ENCODE measurements at places on chromosomes 6 and 20.

DNA sequence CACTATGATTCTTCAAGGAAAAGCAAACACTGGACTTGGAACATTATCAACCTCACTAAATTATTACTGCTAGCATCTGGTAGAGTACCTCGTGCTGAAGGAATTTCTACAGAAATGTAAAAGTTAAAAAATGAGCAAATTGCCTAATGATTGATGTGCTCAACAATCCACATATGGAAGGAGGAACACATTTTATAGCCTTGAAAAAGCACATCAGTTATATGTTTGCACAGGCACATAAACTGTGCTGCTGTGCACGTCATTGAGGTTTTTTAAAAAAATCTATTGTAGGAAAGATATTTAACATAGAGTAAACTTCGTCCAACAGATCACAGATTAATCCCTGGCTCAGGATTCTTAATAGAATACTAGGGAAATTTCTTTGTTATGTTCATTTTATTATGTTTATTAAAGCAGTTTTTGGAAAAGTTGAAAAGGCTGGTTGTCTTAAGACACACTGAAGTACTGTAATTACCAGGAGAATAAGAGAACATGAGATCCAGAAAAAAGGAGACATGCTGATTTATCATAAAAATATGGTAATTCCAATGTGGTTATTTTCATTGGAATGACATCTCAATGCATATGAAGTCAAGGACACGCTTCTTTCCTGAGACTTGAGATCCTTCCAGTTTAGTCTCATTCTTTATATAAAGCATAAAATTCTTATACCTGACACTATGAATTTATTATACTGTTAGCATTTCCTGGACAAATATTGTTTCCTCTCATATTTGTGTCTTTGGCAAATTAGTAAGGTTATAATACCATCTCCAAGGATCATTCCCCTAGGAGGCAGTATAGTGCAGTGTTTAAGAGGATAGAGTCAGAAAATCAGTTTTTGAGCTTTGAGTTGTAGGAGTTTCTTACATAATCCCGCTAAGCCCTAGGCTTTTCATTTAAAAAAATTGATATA lies 511.1 kb downstream of the TENT5A start:
- no peak for DNase-seq
- no peak overlapping the region for H3K27ac ChIP-seq
- H3K4me3 ChIP-seq: no peak overlapping the region
- H3K36me3 ChIP-seq: no peaks in the 10 kb centered on the region
- no peaks in the 10 kb centered on the region for H3K4me1 ChIP-seq
- H3K27me3 ChIP-seq: no peaks in the 10 kb centered on the region

DNA sequence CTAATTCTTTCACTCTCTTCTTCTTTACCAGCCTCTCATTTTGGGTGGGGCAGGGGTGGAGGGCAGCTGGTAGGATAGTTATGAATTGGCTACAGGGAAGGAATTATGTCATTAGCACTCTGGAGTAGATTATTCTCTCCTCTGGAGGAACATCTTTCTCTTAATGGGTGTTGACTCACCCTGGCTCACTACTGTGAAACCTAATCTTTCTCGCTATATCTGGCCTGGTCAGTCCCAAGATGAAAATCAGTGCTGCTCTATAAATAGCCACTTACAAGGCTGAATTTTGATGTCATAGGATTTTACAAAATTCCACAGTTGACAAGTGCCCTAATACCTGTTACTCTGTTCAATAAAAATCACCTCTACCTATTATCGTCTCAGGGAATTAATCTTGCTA lies 151.3 kb downstream of the COL9A1 start:
- H3K36me3 ChIP-seq: no peaks in the 10 kb centered on the region
- H3K27ac ChIP-seq: no peak overlapping the region
- DNase-seq: no peak
- H3K27me3 ChIP-seq: no peaks in the 10 kb centered on the region

GRCh38 chr20:62347445-62347844 lies 19.7 kb downstream of the LAMA5 start:
- H3K36me3 ChIP-seq: peaks cover 3% of the 10 kb centered on the region
- H3K27me3 ChIP-seq: peaks cover 4% of the 10 kb centered on the region
- no peak overlapping the region for H3K27ac ChIP-seq
- H3K4me1 ChIP-seq: no peaks in the 10 kb centered on the region

DNA sequence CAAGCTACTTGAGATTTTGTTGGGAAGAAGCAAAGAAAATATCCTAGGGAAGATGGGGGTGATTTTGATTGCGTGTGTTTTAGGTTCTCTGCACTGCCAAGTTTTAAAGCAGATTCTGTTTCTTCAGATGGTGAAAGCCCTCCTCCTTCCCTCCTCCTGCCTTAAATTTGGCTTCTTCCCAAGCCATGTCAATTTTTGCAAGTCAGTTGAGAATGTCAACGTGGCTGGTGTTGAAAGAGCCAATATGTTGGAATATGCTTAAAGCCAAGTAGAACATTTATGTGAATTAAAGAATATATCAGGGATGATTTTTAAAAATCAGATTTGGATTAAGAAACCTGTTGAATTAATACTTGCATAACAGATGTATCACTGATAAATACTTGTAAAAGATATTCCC lies 270.8 kb downstream of the ARID1B start:
- H3K4me3 ChIP-seq: no peak overlapping the region
- peaks cover 2% of the 10 kb centered on the region for H3K36me3 ChIP-seq
- H3K27ac ChIP-seq: no peak overlapping the region
- DNase-seq: no peak
- H3K27me3 ChIP-seq: no peaks in the 10 kb centered on the region

DNA sequence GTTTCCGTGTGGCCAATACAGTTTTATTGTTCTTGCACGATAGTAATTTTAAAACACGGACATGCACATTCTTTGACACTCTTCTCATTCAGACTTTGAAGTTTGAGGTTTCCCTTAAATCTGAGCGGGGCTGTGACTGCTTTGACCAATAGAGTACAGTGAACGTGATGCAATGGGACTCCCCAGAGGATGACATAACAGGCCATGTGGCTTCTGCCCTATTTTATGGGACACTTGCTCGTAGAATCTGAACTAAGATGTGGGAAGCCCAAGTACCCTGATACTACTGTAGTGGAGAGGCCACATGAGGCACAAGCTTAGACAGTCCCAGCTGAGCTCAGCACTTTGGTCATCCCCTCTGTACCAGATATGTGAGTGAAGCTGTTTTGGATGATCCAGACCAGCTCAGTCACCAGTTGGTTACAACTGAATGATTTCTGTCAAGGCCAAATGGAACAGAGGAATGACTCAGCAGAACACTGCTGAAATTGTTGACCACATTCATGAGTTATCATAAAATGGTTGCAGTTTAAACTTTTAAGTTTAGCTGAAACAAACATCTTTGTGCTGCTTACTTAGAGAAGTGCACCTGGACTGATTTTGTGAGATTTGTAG lies 279.4 kb downstream of the RFPL4B start:
- no peak overlapping the region for H3K27ac ChIP-seq
- no peaks in the 10 kb centered on the region for H3K27me3 ChIP-seq
- DNase-seq: no peak
- H3K4me1 ChIP-seq: no peaks in the 10 kb centered on the region
- no peak overlapping the region for H3K4me3 ChIP-seq

- H3K4me1 ChIP-seq: no peaks in the 10 kb centered on the region
- H3K27me3 ChIP-seq: peaks cover 70% of the 10 kb centered on the region
- H3K4me3 ChIP-seq: no peak overlapping the region
- H3K27ac ChIP-seq: no peak overlapping the region
- no peak for DNase-seq
These were observed 45.8 kb upstream of the SLCO4A1 start for GRCh38 chr20:62596486-62596885.

GRCh38 chr6:167013067-167013466 lies 13.9 kb downstream of the CEP43 start:
- no peaks in the 10 kb centered on the region for H3K27me3 ChIP-seq
- peaks cover 17% of the 10 kb centered on the region for H3K36me3 ChIP-seq
- H3K27ac ChIP-seq: no peak overlapping the region
- no peak for DNase-seq
- H3K4me3 ChIP-seq: no peak overlapping the region
- H3K4me1 ChIP-seq: no peaks in the 10 kb centered on the region

- peaks cover 19% of the 10 kb centered on the region for H3K36me3 ChIP-seq
- no peaks in the 10 kb centered on the region for H3K27me3 ChIP-seq
- H3K27ac ChIP-seq: no peak overlapping the region
- no peaks in the 10 kb centered on the region for H3K4me1 ChIP-seq
These were observed 13.4 kb upstream of the TP53TG5 start for GRCh38 chr20:45391559-45391958.

DNA sequence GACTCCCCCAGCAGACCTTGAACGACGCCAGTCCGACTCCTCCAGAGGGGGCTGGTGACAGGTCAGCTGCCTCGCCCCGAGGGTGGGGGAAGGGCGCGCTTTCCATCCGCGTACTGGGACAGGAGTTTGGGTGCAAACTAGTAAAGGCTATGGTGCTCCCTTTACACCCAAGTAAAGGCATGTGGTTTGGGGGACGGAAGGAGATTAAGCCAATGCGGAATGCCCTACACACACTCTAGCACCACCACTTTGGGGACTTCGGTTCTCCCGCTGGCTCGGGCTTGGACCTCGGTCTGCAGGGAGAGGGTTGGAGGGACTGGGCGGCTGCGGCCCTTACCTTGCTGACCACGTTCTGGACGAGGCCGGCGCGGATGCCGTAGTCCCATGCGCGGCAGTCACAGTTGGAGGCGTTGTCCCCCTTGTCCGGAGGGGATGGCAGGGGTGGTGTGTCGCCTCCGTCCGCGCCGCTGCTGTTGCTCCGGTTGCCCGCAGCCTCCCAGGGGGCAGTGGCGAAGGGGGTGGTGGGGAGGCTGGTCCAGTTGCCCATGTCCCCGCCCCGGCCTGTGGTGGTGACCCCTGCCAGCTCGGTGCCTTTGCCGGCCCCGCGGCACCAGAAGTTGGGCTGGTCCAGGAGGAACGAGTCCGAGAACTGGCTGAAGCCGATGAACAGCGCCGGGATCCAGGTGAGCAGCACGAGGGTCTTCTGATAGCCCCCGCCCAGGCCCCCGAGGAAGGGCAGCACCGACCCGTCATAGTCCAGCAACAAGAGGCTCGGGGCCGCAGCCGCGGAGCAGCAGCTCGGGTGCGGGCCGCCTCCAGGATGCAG lies 1.1 kb downstream of the SLC22A23 start:
- peaks cover 26% of the 10 kb centered on the region for H3K27me3 ChIP-seq
- H3K27ac ChIP-seq: no peak overlapping the region
- DNase-seq: peak; percentile 26
- no peak overlapping the region for H3K4me3 ChIP-seq

DNA sequence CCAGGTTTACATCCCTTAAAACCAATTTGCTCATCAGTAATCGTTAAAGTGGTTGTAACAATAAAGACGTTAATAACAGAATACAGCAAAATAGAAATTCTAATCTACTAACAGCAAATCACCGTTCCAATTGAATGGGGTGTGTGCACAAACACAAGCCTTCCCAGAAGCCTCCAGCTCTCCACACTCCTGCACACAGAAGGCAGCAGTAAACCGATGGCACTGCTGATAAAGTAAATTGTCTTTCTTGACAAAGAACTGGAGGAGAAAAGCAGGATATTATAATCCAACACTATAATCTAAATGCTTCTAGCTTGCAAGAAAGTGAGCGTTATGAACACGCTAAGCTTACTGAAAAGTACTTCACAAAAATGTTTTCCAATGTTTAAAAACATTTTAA lies 7.0 kb downstream of the ZNF217 start:
- peaks cover 9% of the 10 kb centered on the region for H3K36me3 ChIP-seq
- peaks cover 76% of the 10 kb centered on the region for H3K4me1 ChIP-seq
- peak overlapping the region; percentile 99 for H3K27ac ChIP-seq
- DNase-seq: no peak
- H3K4me3 ChIP-seq: peak overlapping the region; percentile 93

DNA sequence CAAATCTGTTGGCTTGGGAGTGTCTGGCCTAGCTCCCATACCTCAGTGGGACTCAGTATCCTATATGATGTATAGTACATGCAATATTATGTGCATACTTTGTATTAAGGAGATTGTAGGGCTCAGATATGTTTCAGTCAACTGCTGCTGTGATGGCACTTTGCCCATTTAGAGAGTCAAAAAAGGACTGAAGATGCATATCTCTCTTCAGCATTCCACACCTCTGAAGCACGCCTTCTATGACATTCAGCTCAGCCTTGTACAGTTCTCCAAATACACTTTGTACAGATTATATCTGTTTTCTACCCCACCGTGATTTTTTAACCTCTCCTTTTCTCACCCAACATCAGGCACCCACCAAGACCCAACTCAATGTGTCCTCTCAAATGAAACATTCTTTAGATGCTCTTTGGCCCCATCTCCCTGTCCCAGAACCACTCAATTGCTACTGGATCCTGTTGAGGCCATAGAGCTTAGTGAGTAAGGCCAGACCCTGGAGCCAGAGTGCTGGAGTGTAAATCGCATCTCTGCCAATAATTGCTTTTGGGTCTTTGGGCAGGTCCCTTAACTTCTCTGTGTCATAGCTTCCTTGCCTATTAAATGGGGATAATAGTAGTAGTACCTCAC lies 15.6 kb downstream of the ENPP1 start:
- no peaks in the 10 kb centered on the region for H3K36me3 ChIP-seq
- H3K27ac ChIP-seq: no peak overlapping the region
- DNase-seq: no peak
- peaks cover 31% of the 10 kb centered on the region for H3K27me3 ChIP-seq
- no peak overlapping the region for H3K4me3 ChIP-seq
- H3K4me1 ChIP-seq: no peaks in the 10 kb centered on the region

GRCh38 chr6:165743366-165743898 lies 80.4 kb upstream of the PDE10A start:
- H3K4me3 ChIP-seq: no peak overlapping the region
- H3K36me3 ChIP-seq: no peaks in the 10 kb centered on the region

- no peak for DNase-seq
- H3K4me1 ChIP-seq: peaks cover 5% of the 10 kb centered on the region
- no peak overlapping the region for H3K4me3 ChIP-seq
- H3K36me3 ChIP-seq: no peaks in the 10 kb centered on the region
- no peak overlapping the region for H3K27ac ChIP-seq
These were observed 482.9 kb upstream of the MAN1A1 start for GRCh38 chr6:119832411-119832810.

- DNase-seq: no peak
- no peaks in the 10 kb centered on the region for H3K4me1 ChIP-seq
- H3K27me3 ChIP-seq: peaks cover 5% of the 10 kb centered on the region
- H3K36me3 ChIP-seq: no peaks in the 10 kb centered on the region
These were observed 46.5 kb upstream of the IFNGR1 start for GRCh38 chr6:137265561-137266308.

DNA sequence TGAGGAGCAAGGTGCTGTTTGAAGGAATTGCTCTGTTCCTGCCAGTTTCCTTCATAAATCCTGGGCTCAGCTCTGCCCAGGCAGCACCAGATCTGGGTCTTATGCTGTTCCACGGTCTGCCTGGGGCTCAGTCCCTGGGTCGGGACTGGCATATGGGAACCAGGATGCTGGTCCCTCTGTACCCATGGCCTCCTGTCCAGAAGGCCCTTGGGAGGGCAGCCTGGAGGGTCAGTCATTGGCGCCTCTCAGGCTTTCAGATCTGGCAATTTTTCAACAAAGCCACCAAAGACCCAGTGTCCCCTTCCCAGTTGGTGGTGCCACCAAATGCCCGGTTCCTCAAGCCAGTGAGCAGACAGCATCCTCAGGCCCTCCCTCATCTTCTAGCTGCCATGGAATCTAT lies 232.7 kb upstream of the SULF2 start:
- H3K4me3 ChIP-seq: no peak overlapping the region
- H3K36me3 ChIP-seq: no peaks in the 10 kb centered on the region
- H3K27me3 ChIP-seq: peaks cover 43% of the 10 kb centered on the region
- H3K27ac ChIP-seq: no peak overlapping the region
- no peak for DNase-seq
- H3K4me1 ChIP-seq: no peaks in the 10 kb centered on the region

- peak overlapping the region; percentile 89 for H3K27ac ChIP-seq
- DNase-seq: peak; percentile 38
- H3K27me3 ChIP-seq: no peaks in the 10 kb centered on the region
- peak overlapping the region; percentile 88 for H3K4me3 ChIP-seq
- no peaks in the 10 kb centered on the region for H3K36me3 ChIP-seq
- H3K4me1 ChIP-seq: peaks cover 33% of the 10 kb centered on the region
These were observed 394 bp downstream of the MYB start for GRCh38 chr6:135181333-135182070.
